ENCODE measurements at places on chromosomes 16 and 17. TPM values are rescaled to one million over a fixed set of nuclear protein-coding genes. Genes with fewer than 3 reads are reported as not detected.

The SRL gene
- 0.68 TPM for total RNA-seq

The ZNF594 gene
- 3.5 TPM for total RNA-seq

The SLC16A6 gene
- total RNA-seq, result not detected

The ASPA gene
- 1.4 TPM for total RNA-seq

The TBX2 gene
- 8.8 TPM for total RNA-seq

The C17orf50 gene
- total RNA-seq, result not detected

The VTN gene
- 17.4 TPM for total RNA-seq

The VAT1 gene
- total RNA-seq, result 498 TPM
